ENCODE measurements at places on chromosomes 1 and 21.

- no peak for DNase-seq
Measured at GRCh38 chr1:45385302-45385701, 45.1 kb upstream of the MUTYH start.

- no peak for DNase-seq
Measured at GRCh38 chr1:21022279-21023040, 154.2 kb downstream of the EIF4G3 start.

GRCh38 chr1:239898062-239898730 lies 193.5 kb upstream of the FMN2 start:
- peak; percentile 84 for DNase-seq

DNA sequence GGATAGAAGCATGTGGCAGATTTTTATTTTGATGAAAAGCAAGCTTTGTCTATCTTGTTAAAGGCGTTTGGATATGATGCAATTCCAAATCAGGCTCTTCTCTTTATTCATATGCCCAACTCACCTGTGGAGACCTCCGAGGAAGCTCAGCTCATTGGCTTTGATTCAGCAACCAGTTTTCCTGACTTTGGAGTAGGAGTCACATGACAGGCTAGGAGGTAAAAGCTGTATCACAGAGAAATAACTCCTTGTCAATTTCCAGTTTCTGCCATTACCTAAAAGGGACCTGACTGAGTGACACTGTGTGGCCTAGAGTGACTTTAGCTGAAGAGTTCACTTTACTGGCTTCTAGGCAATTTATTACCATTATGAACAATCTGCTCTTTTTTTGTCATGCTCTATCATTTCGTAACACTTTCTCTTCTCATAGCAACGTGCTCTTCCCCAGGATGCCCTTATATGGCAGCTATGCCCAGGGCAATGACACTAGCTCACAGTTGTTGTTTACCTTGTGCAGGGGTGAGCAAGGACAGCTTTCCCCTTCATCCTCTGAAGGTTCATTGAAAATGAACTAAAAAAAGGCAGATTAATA lies 107.2 kb downstream of the KCNK1 start:
- no peak for DNase-seq

- DNase-seq: no peak
Measured at GRCh38 chr21:31278511-31279130, 65.4 kb downstream of the TIAM1 start.

- no peak for DNase-seq
Measured at GRCh38 chr1:20978413-20978812, 191.3 kb upstream of the HP1BP3 start.

DNA sequence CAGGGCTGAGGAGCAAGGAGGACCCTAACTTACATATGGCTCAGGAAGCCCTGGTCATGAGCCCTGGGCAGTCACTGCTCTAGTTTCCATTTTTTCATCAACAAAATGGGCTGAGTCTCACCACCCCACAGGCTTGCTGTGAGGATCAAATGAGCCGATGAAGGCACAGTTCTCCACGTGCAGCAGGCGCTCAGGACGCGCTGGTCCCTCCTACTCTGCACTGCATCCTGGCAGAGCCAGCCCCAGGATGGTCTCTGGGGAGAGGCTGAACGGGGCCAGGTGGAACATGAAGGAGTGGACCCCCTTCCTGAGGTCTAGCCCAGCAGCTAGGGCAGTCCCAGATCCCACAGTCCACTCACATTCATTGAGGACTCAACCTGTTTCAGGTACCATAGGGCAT lies 349.3 kb downstream of the PTPRU start:
- DNase-seq: no peak

- no peak for DNase-seq
Measured at GRCh38 chr1:36532810-36533401, 50.2 kb upstream of the CSF3R start.

- no peak for DNase-seq
Measured at GRCh38 chr1:58857680-58858673, 74.1 kb upstream of the JUN start.

DNA sequence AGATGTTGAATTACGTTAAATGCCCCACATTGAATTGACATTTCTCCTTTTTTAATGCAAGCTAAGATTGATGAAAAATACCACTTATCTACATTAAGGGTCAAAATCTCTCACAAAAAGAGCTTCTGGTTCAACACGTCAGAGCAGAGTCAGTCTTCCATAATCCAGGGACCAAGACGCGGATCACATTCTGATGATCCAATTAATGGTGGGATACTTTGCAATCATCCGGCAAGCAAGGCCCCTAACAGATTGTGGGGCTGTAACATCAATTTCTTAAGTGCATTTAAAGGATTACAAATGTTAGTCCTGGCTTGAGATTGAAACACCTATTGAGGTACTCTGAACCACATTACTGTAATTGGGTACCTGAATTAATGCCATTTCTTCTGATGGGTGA lies 120.2 kb upstream of the ESRRG start:
- no peak for DNase-seq

DNA sequence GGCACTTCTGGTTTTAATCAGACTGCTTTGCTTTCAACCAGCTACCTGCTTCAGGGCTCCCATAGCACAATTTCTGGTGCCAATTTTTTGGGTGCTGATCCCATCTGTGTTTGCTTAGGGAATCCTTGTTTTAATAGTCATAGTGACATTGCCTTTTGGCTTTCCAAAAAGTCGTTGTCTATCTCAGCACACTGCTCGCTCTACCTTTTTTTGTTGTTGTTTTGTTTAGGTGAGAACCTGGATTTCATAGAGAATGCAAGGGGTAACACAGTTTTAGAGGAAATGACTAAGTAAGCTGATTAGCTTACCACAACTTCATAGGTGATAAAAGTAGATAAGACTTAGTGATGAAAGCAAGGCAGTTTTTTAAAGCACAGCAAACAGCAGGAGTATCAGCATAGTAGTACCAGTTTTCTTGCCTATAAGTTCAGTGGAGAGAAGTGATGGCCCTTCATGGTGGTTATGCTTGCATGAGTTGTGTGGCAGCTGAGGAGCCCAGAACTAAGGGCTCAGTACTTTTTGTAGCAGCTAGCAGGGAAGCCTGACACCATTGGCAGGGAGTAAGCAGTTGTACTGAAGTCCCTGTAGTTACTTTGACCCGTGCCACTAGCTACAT lies 31.3 kb downstream of the NEK7 start:
- DNase-seq: no peak

DNA sequence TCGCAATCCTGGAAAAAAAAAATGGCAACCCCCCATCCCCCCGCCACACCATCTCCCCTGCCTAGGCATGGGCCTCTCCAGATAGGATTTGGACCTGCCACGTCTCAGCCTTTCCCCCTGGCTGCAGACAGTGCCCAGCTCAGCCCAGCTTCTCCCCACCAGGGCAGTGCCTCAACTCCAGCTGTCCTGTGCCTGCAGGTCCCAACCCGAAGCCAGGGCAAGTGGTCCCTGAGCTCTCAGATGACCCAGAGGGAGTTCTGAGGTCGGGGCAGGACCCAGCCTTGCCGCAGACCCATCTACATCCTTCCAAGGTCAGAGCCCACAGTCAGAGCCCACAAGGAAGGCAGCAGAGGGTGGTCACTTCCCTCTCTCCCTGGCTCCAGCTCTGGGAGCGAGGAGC lies 86.7 kb upstream of the POU3F1 start:
- DNase-seq: no peak

- DNase-seq: no peak
Measured at GRCh38 chr1:190176776-190177175, 300.9 kb downstream of the BRINP3 start.

GRCh38 chr1:16442265-16442664 lies 1.7 kb downstream of the NECAP2 start:
- no peak for DNase-seq

DNA sequence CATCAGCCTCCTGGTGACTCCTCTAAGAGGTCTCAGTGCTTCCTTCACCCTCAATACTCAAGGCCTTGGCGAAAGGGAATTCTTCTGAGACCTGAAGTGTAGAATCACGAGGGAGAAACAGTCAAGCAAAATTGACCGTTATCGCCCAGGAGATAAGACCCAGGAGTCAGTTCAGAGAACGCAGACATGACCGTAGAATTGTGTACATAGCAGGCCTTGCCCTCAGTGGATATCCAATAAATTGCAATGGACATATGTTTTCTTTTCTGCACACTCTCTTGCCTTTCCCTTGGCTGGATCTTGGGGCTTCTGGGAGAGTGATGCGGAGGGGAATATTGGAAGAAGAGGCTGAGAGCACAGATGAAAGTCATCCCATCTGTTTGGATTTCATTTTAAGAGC lies 15.7 kb upstream of the ETS2 start:
- no peak for DNase-seq

DNA sequence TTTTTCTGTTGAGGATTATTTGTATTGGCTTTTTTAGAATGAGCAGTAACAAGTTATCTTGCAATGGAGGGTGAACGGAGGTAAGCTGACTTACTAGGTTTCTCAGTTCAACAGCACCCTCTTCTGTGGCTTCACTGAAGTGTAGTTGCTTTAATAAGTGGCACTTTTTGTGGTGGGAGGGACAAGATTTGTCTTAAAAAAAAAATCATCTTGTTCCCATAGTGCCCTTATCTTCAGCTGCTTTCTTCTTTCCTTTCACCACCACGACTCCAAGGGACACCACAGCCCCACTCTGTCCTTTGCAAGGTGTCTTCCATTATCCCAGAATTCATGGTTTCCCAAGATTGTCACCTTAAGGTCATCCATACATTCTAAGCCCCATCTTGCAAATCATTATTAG lies 92.9 kb downstream of the PIGK start:
- DNase-seq: peak; percentile 42

DNA sequence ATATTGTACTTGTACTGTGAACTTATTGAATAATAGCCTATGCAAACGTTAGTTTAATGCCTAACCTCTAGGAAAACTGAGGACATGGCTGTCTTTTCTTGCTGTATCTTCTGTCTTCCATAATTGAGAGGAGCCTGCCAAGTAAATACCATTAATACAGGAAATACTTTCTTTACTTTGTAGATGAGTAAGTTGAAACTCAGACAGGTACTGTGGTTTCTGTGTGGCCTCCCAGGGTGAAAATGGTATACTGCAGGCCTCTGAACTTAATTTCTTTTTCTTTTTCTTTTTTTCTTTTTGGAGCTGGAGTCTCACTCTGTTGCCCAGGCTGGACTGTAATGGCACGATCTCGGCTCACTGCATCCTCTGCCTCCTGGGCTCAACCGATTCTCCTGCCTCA lies 208.8 kb upstream of the ADGRL4 start:
- DNase-seq: no peak

DNA sequence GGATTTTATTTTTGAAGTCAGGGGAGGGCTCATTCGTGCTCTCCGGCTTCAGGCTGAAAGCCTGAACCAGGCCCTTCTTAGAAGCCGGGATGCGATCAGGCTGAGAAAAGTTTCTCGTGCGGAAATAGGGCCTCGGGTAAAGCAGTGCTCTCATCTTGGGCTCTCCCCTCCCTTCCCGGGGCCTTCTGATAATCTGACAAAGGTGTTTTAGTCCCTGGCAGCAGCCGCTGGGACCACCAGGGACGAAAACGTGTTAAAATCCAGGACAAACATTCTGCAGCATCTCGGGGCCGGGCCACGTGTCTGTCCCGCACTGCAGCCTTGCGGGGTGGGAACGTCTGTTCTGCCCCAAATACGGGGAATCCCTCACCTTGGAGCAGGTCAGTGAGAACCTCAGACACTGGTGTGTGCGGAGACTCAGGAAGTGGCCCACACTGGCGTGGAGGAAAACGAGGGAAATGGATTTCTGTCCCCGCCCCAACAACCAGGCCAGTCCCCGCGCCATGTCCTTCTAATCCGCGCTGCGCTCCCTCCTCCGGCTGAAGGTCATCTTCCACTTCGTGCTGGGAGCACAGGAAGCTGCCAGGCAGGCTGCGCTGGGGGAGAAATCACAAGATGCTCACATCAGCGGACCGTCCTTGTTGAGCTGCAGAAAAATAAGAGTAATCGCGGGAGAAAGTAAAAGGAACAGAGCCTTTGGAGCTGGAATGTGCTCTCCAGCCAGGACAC lies 16.6 kb upstream of the AJAP1 start:
- no peak for DNase-seq

GRCh38 chr21:31090376-31090775 lies 52.1 kb upstream of the KRTAP19-8 start:
- DNase-seq: no peak

GRCh38 chr1:49363628-49364027 lies 586.9 kb upstream of the BEND5 start:
- DNase-seq: no peak

DNA sequence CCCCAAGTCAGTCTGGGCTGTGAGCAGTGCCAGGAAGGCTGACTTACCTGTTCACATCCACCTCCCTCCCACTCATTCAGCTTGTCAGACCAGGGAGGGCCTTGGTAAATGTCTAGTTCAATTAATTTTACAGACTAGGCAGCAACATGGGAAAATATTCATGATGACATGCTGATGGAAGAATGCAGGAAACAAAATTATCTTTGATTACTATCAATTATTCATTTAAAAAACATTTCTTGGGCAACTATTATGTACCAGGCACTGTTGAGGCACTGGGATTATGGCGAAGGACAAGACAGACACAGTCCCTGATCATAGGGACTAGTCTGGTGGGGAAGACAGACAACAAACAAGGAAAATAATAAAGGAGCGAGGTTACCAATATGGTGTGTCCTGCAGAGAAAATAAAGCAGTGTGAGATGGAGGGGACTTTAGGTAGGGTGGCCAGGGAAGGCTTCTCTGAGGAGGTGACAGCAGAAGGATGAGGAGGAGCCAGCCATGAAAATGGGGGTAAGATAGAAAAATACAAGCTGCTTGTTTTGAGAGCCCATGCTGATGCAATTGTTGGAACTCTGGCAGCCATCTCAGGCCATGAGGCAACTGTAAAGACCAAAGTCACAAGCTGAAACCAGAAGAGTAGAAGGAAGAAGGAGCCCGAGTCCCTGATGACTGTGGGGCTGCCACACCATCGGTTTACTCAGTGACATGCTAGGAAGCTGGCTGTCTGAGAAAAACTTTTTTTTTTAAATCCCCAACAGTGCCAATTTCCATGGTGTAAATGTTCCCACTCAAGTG lies 14.0 kb downstream of the TRIM62 start:
- DNase-seq: no peak

GRCh38 chr1:243739335-243740003 lies 110.6 kb downstream of the AKT3 start:
- DNase-seq: no peak

DNA sequence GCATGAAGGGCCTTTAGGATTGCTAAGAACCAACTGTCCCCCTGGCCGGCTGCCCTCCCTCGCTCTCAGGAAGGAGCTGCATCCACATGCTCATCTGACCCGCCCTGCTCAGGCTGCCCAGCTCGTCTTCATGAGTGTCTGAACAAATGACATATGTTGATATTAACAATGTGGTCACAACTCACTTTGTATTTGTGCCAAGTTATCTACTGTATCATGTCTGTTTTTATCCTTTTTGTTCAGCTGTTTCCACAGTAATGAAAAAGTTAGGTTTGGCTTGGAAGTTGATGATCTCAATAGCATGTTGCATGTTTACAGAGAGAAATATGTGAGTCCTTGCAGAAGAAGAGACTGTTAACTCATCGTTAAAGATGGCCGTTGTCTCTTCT lies 75.1 kb downstream of the PHTF1 start:
- DNase-seq: no peak

- no peak for DNase-seq
Measured at GRCh38 chr1:219657186-219657585, 44.3 kb upstream of the ZC3H11B start.
